ENCODE measurements at places on chromosomes 2 and 18. TPM values are rescaled to one million over a fixed set of nuclear protein-coding genes. Genes with fewer than 3 reads are reported as not detected.

Gene CYBRD1
- total RNA-seq, result 103 TPM

Gene TMEM198
- total RNA-seq, result 0.18 TPM

Gene NTSR2
- not detected for total RNA-seq

Gene MDH1B
- total RNA-seq, result 0.54 TPM

Gene AGXT
- not detected for total RNA-seq
